Astrocyte (in vitro differentiated cells and primary cell): ENCODE measurements at places on chromosomes 12 and 14. TPM values are rescaled to one million over a fixed set of nuclear protein-coding genes. Genes with fewer than 3 reads are reported as not detected.

DNA sequence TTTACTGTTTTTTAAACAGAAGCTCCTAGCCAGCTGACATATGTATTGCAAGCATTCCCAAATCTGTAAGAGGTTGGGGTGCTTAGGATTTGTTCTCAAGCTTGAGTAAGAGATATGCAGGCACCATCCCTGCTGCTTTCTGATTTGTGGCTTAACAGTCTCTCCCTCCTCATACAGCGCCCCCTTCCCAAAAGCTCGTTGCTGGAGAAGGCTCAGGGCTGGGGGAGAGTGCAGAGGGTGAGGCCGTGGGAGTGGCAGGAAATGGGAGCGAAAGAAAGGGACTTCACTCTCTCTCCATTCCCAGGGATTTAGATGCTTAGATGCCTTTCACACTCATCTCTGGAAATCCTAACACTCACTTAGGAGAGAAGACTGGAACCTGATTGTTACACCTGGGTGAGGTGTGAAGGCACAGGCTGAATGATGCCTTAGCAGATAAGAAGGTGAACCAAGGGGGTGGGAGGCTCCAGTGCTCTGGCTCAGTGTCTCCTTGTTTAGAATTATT is 172.0 kb downstream of the C12orf75 start:
- H3K4me1 ChIP-seq, result peaks cover 6% of the 10 kb centered on the region
- H3K27me3 ChIP-seq, result no peaks in the 10 kb centered on the region
- no peak overlapping the region for H3K27ac ChIP-seq
- H3K4me3 ChIP-seq, result no peak overlapping the region
- no peak for DNase-seq

DNA sequence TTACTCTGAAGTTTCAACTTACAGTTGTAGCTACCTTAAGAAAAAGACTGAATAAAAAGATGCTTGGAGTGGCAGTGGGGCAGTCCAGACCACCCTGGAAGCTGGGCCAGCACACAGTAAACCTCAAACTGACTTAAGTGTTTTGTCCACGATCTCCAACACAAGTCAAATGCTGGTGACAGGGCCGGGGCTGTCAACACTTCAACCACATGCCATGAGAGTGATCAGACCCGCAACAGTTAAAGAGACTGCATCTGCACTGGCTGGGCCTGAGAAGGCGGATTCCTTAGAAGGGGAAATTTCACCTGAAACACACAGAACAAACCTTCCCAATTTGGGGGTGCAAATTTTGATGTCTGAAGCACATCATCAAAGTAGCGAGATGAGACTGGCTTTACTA is 223.5 kb upstream of the CAND1 start:
- DNase-seq, result no peak
- no peaks in the 10 kb centered on the region for H3K4me1 ChIP-seq
- H3K27me3 ChIP-seq, result no peaks in the 10 kb centered on the region
- H3K4me3 ChIP-seq, result no peak overlapping the region
- H3K27ac ChIP-seq, result no peak overlapping the region

DNA sequence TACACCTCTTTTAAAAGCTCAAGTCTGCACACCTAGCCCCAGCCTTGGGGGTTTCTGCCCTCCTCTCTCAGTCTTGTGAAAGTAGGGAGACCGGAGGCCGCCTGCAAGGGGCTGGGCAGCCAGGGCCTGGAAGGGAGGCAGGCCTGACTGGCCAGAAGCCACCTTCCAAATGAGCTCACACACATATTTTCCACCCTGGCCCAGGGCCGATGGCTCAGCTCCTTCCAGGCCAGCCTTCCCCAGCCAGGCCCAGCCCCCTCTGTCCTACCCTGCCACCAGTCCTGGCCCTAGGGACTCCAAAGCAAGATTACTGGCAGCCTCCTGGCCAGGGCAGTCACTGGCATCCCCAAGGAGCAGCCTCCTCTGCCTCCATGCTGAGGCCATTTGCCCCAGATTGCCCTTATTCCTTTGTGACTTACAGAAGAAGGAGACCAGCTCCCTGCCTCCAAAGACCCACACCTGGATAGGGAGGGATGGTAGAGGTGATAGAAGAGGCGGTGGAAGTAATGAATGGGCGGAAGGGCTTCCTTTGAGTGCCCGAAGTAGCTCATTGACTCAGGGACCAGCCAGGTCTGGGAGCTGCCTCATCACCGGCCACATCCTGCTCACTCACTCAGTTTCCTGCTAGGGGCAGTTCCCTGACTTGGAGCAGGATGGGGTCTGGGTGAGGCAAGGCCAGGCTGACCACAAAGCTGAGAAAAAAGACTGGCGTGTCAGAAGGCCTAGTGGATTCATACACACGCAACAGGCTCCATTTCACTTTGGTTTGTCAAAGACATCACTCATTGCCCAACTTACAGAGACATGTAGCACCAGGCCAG is 14.8 kb downstream of the MMP14 start:
- peaks cover 67% of the 10 kb centered on the region for H3K4me1 ChIP-seq
- peak overlapping the region; percentile 28 for H3K4me3 ChIP-seq
- peaks cover 6% of the 10 kb centered on the region for H3K36me3 ChIP-seq

- H3K4me1 ChIP-seq, result peaks cover 11% of the 10 kb centered on the region
- H3K27ac ChIP-seq, result no peak overlapping the region
- H3K27me3 ChIP-seq, result no peaks in the 10 kb centered on the region
These were observed 5.9 kb downstream of the CIPC start for GRCh38 chr14:77103951-77104350.

GRCh38 chr12:87198181-87198580 is 831.0 kb downstream of the C12orf50 start:
- H3K4me1 ChIP-seq, result no peaks in the 10 kb centered on the region
- H3K4me3 ChIP-seq, result no peak overlapping the region
- no peak overlapping the region for H3K27ac ChIP-seq
- H3K27me3 ChIP-seq, result no peaks in the 10 kb centered on the region
- DNase-seq, result no peak

GRCh38 chr14:71497645-71498086 is 434.6 kb upstream of the RGS6 start:
- no peaks in the 10 kb centered on the region for H3K27me3 ChIP-seq
- H3K27ac ChIP-seq, result no peak overlapping the region
- no peak overlapping the region for H3K4me3 ChIP-seq
- peak; percentile 87 for DNase-seq

GRCh38 chr14:96917442-96917963 is 120.3 kb downstream of the VRK1 start:
- H3K36me3 ChIP-seq, result no peaks in the 10 kb centered on the region
- peaks cover 2% of the 10 kb centered on the region for H3K27me3 ChIP-seq
- no peak for DNase-seq
- H3K27ac ChIP-seq, result no peak overlapping the region
- no peak overlapping the region for H3K4me3 ChIP-seq

- no peak for DNase-seq
- H3K27ac ChIP-seq, result no peak overlapping the region
- H3K36me3 ChIP-seq, result no peaks in the 10 kb centered on the region
- H3K4me1 ChIP-seq, result no peaks in the 10 kb centered on the region
These were observed 42.6 kb upstream of the BCL11B start for GRCh38 chr14:99314623-99315022.

DNA sequence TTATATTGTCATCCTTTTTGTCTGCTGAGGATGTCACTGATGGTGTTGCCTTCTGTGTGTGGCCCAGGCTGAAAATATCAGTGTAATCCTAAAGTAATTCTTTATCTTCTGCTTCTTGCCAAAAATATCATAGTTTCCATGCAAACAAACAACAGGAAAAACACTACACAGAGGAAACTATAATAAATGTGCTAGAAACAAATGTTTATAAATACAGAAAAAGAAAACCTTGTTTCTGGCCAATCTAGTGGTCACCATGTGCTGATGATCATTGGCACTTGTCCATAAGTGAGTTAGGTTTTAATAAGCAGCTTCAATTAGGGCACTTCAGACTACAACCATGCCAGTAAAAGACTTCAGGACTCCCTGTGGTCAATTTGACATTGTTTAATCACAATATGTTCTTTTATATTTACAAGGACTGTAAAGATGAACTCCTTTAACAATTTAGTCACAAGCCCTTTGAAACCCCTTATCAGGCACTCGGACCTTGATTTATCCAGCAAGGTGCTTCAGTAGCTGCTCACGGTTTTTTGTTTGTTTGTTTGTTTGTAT is 124.8 kb downstream of the TMTC3 start:
- no peak overlapping the region for H3K27ac ChIP-seq
- no peaks in the 10 kb centered on the region for H3K36me3 ChIP-seq
- no peak overlapping the region for H3K4me3 ChIP-seq
- DNase-seq, result no peak

- H3K27ac ChIP-seq, result no peak overlapping the region
- H3K36me3 ChIP-seq, result no peaks in the 10 kb centered on the region
- no peak overlapping the region for H3K4me3 ChIP-seq
- H3K27me3 ChIP-seq, result no peaks in the 10 kb centered on the region
- H3K4me1 ChIP-seq, result peaks cover 29% of the 10 kb centered on the region
These were observed 151.1 kb downstream of the DPF3 start for GRCh38 chr14:72742838-72743195.

Gene ERG28
- 22.2 and 23.1 TPM in 2 replicates for total RNA-seq

Gene SLIRP
- 189 and 200 TPM in 2 replicates for total RNA-seq

Gene FZD10
- not detected in 2 replicates for total RNA-seq

Gene RTL1
- 0.18 and 0.31 TPM in 2 replicates for total RNA-seq
